Stimulated activated CD4-positive, alpha-beta T cell treated with anti-CD3 and anti-CD28 coated beads, TNF-alpha, amount 100 ng/mL, for 1 hour (primary cell): ENCODE measurements at places on chromosomes 12 and 14.

DNA sequence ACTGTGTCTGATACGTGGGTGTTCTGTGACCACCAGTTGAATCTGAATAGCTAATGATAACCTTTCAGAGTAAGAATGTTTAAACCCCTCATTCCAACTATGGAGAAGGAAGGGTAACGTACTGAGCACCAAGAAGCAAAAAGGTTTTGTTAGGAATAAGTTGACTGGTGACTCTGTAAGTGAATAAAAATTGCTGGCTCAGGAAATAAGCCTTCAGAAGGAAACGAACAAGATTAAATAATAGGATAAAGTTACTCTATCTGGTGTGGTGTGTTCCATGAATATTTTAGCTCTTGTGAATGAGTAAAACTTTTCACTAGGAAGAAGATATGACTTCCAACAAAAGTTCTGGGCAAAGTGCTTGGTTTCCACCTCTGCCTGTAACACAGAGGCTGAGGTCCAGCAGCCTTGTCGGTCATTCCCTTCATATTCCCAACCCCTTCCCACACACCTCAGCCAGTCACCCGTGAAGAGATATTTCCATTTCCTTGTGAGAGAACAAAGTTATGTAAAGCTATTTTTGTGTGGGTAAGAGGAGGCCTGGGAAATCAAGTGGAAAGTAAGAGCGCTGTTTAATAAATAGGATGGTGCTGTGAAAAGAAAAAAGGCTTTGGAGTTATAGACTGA, 47.1 kb downstream of the ARF6 start:
- DNase-seq, result no peak

- no peak for DNase-seq
Observed at GRCh38 chr14:68888883-68889282, 90.2 kb downstream of the ACTN1 start.

DNA sequence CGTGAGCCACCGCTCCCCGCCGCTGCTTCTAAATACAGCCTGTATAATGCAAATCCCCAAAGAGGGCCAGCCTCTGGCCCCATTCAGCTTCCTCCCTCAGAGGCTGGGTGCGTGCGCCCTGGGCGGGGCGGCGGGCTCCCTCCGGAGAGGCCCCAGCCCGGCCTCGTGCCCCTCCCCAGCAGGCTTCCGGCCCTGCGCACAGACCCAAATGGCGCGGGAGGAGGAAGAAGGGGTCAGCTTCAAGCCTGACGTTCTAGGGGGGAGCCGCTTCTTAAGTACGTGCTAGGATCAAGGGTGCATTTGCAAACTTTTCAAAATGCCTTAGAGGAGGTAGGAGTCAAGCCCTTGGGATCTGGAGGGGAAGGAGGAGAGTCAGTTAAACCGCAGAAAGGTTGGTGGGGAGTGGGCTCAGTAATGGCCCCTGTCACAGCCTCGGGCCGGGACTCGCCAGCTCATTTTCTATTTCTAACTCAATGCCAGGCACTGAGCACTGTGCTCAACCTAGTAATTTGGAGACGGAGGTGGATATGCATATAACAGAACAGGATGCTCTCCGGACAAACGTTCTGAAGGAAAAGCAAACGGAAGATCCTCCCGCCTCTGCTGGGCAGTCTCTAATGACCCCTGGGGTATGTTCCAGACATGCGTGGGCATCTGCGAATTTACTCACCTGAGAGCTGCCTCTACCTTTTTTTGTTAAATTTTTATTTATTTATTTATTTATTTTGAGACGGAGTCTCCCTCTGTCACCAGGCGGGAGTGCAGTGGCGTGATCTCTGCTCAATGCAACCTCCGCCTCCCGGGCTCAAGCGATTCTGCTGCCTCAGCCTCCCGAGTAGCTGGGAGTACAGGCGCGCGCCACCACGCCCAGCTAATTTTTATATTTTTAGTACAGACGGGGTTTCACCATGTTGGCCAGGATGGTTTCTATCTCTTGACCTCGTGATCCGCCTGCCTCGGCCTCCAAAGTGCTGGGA, 32.3 kb downstream of the NINJ2 start:
- peak; percentile 35 for DNase-seq

DNA sequence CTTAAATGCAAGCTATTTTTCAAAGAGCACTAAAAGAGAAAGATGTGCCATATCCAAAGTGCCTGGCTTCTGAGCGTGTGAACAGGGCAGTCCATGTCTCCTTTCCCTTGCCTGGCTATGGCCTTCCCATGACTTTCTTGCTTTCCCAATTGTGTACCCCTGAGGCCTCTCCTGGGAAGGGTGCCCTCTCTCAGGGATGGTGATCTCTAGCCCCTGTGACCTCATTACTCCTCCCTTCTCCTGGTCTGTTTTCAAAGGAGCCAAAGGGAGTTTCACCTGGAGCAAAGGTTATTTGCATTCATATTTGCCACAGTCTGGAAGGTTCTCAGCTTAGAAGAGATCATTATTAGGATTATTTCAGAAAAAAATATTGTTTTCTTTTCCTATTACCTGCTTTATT, 429.4 kb upstream of the TMTC1 start:
- DNase-seq, result no peak

GRCh38 chr12:64403707-64404469, at the start of gene XPOT:
Gene XPOT (plus strand): TSS chr12:64404392. CDS start chr12:64410036, 5,644 bp downstream.
- DNase-seq, result peak; percentile 84

- no peak for DNase-seq
Observed at GRCh38 chr12:109387425-109388166, 39.9 kb downstream of the MYO1H start.

DNA sequence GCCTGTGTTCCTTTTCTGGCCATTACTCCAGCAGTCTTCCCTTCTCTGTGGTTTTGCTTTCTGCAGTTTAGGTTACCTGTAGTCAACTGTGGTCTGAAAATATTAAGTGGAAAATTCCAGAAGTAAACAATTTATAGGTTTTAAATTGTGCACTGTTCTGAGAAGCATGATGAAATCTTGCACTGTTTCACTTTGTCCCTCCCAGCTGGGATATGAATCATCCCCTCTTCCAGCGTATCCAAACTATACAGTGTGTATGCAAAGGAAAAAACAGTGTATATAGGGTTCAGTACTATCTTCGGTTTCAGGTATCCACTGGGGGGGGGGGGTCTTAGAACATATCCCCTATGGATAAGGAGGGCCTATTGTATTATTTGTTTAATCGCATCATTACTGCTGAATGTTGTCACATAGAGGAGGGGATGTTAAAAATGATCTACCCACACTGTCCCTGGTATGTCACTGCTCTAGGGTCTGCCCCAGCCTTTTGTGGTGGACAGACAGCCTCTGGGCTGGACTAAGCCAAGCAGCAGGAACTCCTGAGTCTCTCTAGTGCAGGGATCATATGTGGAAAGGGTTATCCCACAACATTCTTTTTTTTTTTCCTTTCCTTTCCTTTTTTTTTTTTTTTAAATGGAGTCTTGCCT, 109.1 kb upstream of the MAX start:
- no peak for DNase-seq

- DNase-seq, result no peak
Observed at GRCh38 chr14:22026527-22026926, 352.9 kb upstream of the OR4E1 start.

DNA sequence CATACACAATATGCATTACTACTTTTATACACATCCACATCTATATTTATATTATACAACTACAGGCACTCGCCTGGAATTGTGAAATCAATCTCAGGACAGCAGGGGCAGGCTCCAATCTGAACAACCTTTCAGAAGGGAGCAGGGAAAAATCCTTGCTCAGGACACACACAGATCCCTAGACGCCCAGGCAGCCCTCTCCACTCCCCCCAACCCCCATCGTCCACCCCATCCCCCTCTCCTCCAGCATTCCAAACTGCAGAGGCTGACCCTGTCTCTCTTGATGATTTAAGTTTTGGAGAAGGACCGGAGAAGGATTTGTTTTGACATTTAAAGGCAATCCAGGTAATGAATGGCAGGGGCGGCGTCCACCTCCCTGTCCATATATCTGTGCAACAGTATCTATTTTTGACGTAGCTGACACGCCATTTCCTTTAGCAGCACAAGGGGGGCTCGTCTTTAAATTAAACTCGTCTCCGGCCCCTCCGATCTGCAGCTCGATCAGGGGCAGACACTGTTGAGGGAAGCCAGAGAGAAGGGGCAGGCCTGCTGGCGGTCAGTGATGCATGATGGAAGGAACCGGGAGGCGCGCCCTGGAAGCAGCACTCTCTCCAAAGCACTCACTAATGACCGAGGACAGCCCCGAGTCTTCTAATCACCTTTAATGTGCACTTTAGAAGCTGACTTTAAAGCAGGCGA, 95.0 kb upstream of the TBX5 start:
- no peak for DNase-seq

DNA sequence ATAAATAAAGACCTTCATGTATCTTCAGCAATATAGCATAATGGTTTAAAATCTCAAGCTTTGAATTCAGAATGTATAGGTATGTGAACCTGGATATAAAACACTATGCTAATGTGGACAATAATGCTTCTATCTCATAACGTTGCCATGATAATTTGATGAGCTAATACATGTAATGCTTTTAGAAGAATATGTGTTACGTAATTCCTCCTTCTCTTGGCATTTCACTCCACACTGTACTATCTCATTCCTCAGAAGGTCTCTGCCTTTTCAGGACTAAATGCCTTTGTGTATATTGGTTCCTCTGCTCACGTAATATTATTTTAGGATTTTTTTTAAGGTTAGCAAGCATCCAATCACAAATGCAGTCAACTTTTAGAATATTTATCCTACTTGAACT, 86.5 kb downstream of the FOXA1 start:
- no peak for DNase-seq

GRCh38 chr12:103877934-103878510, 37.0 kb upstream of the NT5DC3 start:
- DNase-seq, result peak; percentile 13
